ENCODE measurements at places on chromosomes 7 and 10.

DNA sequence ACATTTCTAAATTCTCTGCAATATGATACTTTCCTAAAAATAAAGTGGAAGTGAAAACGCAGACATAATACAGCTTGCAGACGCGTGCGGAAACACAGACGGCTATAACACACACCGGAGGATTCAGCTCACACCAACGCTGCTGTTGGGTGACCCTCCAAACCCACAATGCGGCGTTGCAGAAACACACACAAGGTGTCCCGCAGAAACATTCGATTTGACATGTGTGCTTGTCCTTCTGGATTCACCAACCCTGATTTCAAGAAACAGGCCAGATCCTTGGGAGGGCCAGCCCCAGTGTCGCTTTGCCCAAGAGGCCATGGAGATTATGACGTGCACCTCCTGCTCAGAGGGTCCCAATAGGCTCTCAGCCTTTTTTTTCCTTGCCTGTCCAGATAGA is 136.7 kb upstream of the TCERG1L start:
- DNase-seq = no peak

- no peak for DNase-seq
These were observed 20.1 kb upstream of the MTURN start for GRCh38 chr7:30114536-30115238.

GRCh38 chr7:93142127-93142526 is 6.1 kb downstream of the SAMD9L start:
- DNase-seq = no peak

GRCh38 chr7:46819819-46820218 is 762.1 kb downstream of the TNS3 start:
- DNase-seq = no peak

- DNase-seq = no peak
These were observed 4.3 kb downstream of the SLC29A3 start for GRCh38 chr10:71323407-71323806.

DNA sequence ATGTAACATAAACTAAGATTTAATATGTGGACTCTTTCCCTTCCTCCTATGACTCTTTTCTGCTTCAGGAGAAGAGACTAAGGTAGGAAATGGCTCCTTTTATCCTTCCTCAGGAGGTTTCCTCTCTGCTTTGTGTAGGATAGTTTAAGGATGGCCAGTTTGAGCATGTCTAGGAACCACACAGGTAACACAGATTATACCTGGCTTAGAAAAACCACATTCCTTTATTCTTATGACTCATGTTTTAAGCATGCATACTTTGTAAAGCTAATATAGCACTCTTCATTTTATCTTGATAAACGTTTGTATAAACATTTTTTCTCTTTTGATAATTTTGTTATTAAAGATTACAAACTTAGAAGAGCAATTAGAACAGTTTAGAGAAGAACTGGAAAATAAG is 57.8 kb downstream of the CYP51A1 start:
- DNase-seq = no peak

DNA sequence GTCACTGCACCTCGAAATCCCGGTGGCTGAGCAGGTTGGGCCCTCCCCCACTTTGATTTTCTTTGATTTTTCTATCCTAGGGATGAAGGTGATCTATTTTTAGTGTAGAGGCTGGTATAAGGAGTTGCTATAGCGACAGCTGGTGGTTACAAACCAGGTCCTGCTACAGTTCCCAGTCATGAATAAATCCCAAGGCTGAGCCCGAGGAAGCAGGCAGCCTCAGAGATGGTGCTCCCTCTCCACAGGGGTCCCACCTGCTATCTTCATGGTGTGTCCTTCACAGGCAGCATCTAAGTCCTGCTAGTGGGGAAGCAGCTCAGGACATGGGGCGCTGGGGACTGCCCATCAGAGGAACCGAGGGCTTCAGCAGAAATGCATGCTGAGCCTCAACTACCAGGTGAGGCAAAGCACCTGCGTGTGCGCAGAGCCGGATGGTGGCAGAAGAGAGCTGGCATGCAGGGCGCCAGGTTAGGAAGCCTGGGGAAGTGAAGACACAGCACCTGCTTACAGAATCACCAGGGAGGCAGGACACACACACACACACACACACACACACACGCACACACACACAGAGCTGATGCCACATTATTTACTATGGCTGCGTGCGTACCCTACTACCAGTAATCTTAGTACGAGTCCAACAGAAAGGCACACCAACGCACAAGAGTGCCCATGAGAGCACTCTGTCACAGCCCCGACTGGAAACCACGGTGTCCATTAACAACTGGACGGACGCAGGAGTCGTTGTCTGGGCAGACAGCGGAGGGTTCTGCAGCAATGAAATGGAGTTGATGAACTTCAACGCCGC is 150.9 kb downstream of the PRKAG2 start:
- no peak for DNase-seq

DNA sequence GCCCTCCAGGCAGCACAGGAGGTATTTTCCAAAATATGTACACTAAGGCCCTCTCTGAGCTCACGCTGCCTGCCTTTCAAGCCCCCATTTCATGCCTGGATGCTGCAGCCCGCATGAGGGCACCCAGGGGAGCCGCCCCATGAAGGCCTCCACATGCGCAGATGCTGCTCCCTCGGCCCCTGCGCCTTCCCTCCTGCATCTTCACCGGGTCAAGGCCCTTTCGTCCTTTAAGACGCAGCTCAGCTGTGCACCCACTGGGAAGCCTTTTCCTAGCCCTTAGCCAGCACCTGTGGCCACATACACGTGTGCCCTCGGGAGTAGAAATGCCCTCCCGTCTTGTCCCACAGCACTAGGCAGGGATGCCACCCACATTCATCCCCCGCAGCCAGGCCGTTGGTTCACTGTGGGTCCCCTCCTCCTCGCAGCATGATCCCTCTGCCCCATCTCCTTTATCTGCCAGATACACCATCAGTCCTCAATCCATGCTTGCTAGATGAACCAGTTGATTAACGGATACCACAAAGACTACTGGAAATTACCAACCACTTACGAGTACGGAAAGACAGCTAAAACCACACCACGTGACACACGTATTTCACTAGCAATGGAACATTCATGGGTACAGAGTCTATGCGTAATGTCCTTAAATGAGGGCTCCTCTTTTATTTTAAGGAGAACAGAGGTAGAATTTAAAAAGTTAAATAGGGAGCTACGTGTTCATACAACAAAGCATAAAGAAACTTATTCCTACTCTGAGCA is 278.0 kb downstream of the TNS3 start:
- no peak for DNase-seq

- DNase-seq = no peak
These were observed 48.3 kb upstream of the CDC14C start for GRCh38 chr7:48876087-48876486.

- DNase-seq = no peak
These were observed 5.8 kb downstream of the MACC1 start for GRCh38 chr7:20211376-20211775.

DNA sequence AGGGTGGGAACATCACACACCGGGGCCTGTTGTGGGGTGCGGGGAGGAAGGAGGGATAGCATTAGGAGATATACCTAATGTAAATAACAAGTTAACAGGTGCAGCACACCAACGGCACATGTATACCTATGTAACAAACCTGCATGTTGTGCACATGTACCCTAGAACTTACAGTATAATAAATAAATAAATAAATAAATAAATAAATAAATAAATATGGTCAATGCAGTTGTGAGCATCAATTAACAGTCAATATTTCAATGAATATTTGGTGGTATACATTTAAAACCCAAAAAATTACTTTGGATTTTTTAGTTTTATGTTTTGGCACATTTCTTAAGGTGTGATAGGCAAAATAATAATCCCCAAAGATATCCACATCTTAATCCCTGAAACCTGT is 15.6 kb downstream of the TRDMT1 start:
- no peak for DNase-seq

GRCh38 chr7:36942025-36942424 is 217.7 kb upstream of the AOAH start:
- DNase-seq = no peak

DNA sequence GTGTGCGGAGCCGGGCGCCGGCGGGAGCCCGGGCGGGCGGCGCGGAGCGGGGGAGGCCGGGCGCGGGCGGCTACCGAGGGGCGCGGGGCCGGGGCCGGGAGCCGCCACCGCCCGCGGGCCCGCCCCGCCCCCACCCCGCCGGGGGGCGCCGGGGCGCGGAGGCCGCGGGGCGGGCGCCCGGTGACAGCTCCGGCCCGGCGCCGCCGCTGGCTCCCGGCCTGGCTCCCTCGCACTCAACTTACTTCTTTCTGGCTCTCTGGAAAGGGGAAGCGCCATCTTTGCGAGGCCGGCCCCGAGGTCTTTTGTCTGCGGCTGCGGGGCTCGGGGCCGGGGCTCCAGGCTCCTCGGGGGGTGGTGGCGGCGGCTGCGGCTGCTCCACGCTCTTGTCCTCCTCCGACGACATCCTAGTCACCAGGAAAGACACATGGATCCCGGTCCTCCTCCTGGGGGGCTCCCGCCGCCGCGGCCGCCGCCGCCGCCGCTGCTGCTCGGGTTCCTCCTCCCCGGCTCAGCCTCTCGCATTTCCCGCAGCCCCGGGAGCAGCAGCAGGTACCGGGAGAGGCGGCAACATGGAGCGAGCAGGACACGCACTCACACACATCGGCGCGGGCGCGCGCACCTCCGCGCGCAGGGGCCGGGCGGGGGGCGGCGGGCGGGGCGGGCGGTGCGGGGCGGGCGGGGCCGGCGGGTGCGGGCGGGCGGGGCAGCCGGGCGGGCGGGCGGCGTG is at the start of gene KMT2C:
KMT2C (minus strand) TSS at position 620 of the 727 bp plus-strand sequence; CDS start at position 403, 217 bp downstream.
- DNase-seq = peak; percentile 64

GRCh38 chr10:24618401-24618800 is 105.3 kb downstream of the ARHGAP21 start:
- no peak for DNase-seq

GRCh38 chr10:95221124-95221523 is 27.1 kb downstream of the ACSM6 start:
- no peak for DNase-seq

- DNase-seq = no peak
These were observed 315.6 kb downstream of the LRRTM3 start for GRCh38 chr10:67241451-67241850.

- peak; percentile 31 for DNase-seq
These were observed 1.7 kb downstream of the DPY19L1 start for GRCh38 chr7:35035511-35035961.

DNA sequence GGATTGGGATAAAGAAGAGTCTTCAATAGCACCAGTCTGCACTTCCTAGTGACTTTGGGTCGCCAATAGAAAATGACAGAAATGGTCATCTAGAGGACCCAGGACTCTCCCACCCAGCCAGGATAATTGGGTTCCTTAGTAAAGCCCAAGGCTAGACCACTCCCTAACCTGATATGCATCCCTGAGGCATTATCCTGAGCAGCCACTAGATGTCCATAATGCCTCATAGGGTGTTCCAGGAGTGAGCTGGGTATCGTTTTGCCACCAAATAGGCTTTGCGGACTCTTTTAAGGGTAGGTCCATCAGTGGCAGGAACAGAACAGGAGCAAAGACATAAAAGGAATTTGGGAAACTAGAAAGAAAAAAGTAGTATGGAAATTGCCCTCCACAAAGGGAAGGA is 4.5 kb upstream of the LRRC4 start:
- no peak for DNase-seq

DNA sequence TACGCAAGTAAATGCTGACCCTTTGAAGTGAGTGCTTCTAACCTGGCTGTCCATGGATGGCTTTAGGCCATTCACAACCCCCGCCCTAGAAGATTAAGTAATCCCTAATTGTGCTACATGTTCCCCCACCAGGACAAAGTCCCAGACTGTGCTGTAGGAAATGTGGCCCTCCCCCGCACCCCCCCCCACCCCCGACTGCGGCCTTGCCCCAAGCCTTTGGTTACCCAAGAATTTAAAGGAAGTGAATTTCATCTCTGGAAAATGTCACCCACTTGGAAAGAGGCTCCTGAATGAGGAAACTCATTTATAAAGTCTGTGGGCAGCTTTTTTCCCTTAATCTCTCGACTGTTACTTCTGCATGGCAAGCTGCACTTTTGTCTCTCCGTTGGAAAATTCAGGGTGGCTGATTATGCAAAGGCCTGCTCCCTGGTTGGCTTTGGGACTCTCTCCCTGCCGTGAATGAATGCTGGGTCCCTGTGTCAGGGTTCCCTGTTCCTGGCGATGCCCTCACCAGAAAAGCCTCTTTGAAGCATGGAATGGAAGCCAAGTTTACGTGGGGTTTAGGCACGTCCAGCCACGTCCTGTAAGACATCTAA is 31.4 kb upstream of the AQP1 start:
- DNase-seq = no peak

DNA sequence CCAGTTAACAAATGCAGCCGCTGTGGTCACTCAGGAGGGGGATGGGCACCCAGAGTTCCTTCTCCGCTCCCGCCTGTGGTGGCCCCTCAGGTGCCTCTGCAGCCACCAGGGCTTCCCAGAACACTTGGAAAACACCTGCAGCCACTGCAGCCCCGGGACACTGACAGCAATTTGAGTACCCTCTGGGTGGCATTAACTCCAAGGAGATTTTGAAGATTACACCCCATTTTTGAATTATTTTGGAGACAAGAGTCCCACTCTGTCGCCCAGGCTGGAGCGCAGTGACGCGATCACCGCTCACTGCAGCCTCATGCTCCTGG is 32.2 kb downstream of the IL15RA start:
- DNase-seq = no peak

GRCh38 chr7:130904031-130904757 is 170.2 kb upstream of the KLF14 start:
- no peak for DNase-seq

GRCh38 chr10:13877154-13877909 is 290.6 kb downstream of the PRPF18 start:
- no peak for DNase-seq

DNA sequence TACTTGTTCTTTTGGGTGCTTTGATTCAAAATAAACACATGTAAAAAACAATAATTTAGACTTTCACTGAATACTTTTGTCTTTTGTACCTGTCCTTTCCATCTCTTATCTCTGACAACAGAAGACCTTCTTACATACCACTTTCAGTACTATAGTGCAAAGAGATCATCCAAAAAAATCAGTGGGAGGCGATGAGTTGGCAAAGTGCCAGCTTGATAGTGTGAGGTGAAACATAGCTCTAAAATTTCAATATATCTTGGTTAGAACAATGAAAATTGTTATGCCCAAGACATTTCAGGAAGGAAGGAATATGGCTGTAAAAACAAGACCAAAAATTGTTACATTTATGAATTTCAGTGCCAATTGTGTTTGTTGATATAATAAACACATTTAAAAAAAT is 390.2 kb upstream of the COBL start:
- no peak for DNase-seq

- DNase-seq = no peak
These were observed 141.0 kb downstream of the DKK1 start for GRCh38 chr10:52455098-52455497.

- no peak for DNase-seq
These were observed 2.6 kb upstream of the HOXA9 start for GRCh38 chr7:27167916-27168264.

DNA sequence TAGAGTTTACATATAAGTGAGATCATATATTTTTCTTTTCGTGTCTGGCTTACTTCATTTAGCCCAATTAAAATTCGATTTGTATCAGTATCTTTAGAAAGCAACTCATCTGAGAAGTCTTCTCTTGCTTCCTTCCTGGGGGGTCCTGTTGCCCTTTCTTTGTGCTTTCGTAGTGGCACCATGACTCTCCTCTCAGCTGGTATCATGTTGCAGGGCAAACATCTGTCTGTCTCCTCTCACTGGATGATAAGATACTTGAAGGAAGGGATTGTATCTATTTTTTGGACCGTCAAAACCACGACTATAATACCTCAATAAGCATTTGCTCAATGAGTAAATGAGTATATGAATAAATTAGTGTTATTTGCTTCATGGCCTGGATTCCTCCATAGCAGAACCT is 382.5 kb upstream of the SORCS1 start:
- DNase-seq = no peak
